ENCODE measurements at places on chromosomes 3 and 15.

DNA sequence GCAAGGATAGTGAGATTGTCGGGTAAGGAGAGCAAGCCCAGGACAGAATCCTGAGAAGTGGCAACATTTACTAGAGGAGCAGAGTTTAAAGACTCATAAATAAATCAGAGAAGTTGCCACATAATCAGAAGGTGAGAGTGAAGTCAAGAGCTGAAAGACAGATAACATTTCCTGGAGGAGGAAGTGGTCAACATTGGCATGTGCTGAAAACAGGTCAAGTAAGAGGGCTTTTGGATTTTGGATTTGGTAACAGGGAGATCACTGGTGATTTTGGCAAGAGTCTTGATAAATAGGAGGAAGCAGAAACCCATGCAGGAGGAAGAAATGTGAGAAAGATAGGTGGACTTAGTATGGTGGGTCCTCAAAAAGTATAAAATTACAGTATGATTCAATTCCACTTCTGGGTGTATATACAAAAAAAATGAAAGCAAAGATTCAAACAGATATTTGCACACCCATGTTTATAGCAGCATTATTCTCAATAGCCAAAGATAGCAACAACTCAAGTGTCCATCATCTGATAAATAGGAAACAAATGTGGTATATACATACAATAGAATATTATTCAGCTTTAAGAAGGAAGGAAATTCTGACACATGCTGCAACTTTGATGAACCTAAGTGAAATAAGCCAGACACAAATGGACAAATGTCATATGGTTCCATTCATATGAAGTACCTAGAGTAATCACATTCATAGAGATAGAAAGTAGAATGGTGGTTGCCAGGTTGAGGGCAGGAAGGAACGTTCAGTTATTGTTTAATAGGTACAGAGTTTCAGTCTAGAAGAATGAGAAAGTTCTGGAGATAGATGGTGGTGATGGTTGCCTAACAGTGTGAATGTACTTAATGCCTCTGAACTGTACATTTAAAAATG, 27.3 kb upstream of the MBNL1 start:
- DNase-seq = no peak

DNA sequence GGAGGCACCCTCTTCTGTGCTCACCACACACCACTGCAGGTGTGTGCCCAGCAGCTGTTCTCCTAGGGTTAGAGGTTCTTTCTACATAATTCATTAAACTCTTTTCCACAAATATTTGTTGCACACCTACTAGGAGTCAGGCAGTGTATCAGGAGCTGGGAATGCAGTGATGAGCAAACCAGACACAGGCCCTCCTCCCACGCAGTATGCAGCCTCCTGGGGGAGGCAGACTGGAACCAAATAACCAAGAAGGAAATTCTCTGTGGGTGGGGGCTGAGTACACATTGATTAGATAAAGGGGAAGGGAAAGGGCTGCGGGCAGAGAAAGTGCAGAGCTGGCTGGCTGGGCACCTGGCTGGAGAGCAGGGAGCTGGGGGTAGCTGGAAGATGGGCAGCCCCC, 18.5 kb upstream of the C3orf22 start:
- no peak for DNase-seq

GRCh38 chr15:86273309-86273708, 193.6 kb downstream of the AGBL1 start:
- DNase-seq = no peak

DNA sequence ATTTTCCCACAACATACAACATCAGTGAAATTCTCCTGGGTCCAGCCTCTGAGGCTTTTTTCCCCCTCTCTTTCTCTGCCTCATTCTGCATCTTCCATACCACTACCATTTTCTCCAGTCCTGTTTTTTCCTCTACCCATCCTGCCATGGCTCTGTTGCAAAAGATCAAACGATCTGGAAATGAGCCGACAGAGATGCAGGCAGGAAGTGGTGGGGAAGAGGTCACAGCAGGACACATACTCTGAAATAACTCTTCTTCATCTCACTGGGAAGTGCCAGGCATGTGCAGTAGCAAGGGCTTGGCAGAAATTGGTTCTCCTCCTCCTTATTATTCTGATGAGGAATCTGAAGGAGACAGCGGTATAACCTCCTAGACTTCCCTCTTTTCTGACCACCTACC, 114.3 kb downstream of the CORO2B start:
- DNase-seq = peak; percentile 12

- DNase-seq = no peak
Measured at GRCh38 chr3:7207125-7207524, 346.2 kb downstream of the GRM7 start.

Data from cerebellar nuclear complex (tissue), 1 donor.